ENCODE measurements at places on chromosomes 12 and 14. TPM values are rescaled to one million over a fixed set of nuclear protein-coding genes. Genes with fewer than 3 reads are reported as not detected.

- DNase-seq, result no peak
Measured at GRCh38 chr14:58832095-58832521, 194.3 kb downstream of the DACT1 start.

DNA sequence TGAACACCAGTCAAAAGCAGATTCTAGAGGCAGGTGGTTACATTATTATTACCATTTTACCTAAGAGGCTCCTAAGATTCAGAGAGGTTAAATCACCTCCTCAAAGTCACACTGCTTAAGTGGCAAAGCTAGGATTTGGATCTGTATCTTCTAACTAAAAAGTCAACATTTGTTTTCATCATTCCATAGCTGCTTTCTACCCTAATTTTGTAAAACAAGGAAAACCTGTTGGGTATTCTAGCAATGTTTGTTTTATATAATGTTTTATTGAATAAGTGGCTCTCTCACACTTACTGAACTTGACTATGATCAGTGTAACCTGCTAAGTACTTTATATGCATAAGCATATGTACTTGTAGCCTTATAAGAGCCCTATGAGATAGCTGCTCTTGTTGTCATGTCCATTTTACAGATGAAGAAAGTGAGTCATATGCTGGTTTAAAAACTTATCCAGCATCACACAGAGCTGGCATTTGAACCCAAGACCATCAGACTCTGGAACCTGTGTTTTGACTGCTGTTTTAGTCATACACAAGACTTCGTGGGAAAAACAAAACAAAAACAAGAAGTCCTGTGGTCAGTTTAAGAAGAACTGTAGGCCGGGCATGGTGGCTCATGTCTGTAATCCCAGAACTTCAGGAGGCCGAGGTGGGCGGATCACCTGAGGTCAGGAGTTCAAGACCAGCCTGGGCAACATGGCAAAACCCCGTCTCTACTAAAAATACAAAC is 31.7 kb upstream of the EVL start:
- no peak for DNase-seq

GRCh38 chr12:87981495-87981894 is 47.7 kb downstream of the C12orf50 start:
- no peak for DNase-seq

The CFAP54 gene
- total RNA-seq, result 0.24 TPM

The CD163 gene
- total RNA-seq, result not detected

Data from activated T-cell treated with anti-CD3 and anti-CD28 coated beads, Interleukin-2, amount 50 U/mL, for 72 hours (primary cell).